ENCODE measurements at places on chromosomes 2 and 18. TPM values are rescaled to one million over a fixed set of nuclear protein-coding genes. Genes with fewer than 3 reads are reported as not detected.

The CNTNAP5 gene
- not detected for total RNA-seq

The DAW1 gene
- total RNA-seq: not detected

The RFX8 gene
- 0.16 TPM for total RNA-seq

The LOXL3 gene
- 8.2 TPM for total RNA-seq

The ANKRD62 gene
- not detected for total RNA-seq

The RGPD3 gene
- total RNA-seq: 0.42 TPM

The TGFBRAP1 gene
- total RNA-seq: 22.0 TPM

The SERPINB3 gene
- not detected for total RNA-seq

The GBX2 gene
- not detected for total RNA-seq

The ANKRD30BL gene
- not detected for total RNA-seq

The SMC6 gene
- total RNA-seq: 10.9 TPM

The SAG gene
- not detected for total RNA-seq

The CRYBA2 gene
- total RNA-seq: not detected

The TLX2 gene
- total RNA-seq: not detected

The CTIF gene
- 196 TPM for total RNA-seq

The KCNJ3 gene
- not detected for total RNA-seq

The PTGR3 gene
- total RNA-seq: 25.5 TPM

The AFF3 gene
- total RNA-seq: 4.5 TPM

The ST6GAL2 gene
- total RNA-seq: 0.45 TPM

The NTSR2 gene
- total RNA-seq: not detected
